Activated naive CD4-positive, alpha-beta T cell (primary cell): ENCODE measurements at places on chromosomes 12 and 14.

DNA sequence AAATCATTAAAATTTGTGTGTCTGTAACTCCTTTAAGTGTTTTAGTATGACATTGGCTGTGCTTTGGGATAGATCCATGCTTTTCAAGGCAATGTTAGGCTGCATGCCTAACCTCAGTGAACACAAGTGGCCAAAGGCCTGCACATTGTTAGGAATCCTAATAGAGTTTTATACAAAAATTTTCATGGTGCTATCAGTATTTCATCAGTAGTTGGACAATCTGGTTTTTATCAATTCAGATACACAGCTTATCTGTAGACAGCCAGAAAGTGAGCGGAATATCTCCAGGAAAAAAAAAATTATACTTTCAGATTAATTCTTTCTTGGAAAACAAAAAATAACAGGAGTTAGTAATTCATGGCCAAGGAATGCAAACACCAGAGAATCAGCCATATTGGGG, 324.0 kb upstream of the PDE3A start:
- no peak for DNase-seq

GRCh38 chr12:9068086-9068485, 47.6 kb downstream of the A2M start:
- DNase-seq = no peak

DNA sequence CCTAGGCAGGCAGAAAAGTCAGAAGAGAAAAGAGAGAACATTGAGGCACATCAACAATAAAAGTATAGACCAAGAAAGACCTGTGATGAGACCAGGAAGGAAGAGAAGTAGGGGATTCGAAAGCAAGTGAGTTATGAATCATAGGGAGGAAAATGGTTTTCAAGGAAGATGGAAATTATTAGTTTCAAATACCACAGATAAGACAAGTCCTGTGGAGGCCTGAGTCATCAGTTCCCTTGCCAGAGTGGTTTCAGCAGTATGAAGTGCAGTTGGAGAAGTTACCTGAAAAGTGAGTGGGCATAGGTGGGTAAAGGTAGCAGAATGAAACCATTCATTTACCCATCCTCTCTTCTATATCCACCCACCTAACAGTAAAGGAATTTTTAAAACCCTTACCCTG, 25.2 kb upstream of the TSPAN8 start:
- no peak for DNase-seq

GRCh38 chr12:12398026-12398859, 41.4 kb downstream of the BORCS5 start:
- no peak for DNase-seq

GRCh38 chr12:75836533-75836932, 195.0 kb downstream of the PHLDA1 start:
- no peak for DNase-seq
